EH (cell line): ENCODE measurements at places on chromosomes 7 and 10.

GRCh38 chr10:132521041-132521465, 16.5 kb upstream of the INPP5A start:
- no peak for DNase-seq

- DNase-seq, result peak; percentile 88
Observed at GRCh38 chr10:14601872-14602725, 172.6 kb downstream of the FAM107B start.

- DNase-seq, result no peak
Observed at GRCh38 chr10:96345222-96345621, 13.6 kb downstream of the OPALIN start.

DNA sequence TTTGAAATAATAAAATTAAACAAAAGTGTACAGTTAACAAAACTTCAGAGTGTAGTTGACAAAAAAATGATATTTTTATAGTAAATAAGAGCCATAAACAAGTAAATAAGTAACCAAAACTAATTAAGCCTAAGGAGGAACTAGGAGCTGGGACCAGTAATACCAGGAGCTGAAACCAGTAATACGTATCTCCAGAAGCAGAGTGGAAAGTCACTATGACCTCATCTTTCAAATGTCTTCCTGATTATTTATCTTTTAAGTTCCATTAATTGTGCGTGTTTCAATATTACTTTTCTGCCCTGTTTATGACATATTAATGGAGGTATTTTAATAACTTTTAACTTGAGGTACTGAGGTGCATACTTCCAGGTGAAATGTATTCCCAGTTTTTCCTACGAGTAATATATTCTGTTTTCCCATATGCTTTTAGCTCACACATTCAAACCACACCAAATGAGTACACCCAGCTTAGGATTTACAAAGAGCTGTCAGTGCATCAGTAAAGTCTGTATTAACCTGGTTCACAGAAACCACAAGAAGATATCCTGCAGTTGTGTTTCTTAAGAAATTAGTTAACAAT, 283.7 kb upstream of the HGF start:
- DNase-seq, result no peak

GRCh38 chr7:112025556-112025955, 180.6 kb downstream of the DOCK4 start:
- no peak for DNase-seq

DNA sequence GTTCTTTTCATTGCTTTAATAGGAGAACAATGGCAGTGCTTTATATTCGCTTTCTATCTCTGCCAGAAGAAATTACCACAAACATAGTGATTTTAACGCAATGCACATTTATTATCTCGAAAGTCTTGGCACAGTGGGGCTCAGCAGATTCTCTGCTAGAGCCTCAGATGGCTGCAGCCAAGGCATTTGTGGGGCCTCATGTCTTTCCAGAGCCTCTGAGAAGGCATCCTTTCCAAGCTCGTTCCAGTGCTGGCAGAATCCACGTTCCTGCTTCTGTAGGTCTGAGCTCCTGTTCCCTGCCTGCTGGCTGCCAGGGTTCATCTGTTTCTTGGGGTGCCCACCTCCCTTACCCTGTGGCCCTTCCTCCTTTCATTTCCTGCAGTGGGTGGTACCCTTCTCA, 60.2 kb downstream of the LRRC18 start:
- DNase-seq, result no peak

DNA sequence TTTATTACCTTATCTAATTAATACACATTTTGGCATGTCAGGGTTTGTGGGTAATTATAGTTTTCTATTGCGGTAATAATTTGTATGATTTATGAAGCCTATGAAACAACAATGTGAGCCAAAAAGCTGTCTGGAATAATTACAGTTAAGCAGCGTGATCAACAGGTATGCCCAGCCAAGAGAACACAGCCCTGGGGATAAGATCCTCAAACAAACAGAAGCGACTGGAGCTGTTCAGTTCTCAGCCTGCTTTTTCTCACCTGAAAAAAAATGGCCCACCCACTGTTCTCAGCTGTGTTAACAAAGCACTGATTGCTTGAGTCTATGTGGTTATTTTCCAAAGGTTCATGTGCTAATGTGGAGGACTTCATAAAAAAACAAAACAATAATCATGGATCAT, 855.8 kb downstream of the GATA3 start:
- no peak for DNase-seq

DNA sequence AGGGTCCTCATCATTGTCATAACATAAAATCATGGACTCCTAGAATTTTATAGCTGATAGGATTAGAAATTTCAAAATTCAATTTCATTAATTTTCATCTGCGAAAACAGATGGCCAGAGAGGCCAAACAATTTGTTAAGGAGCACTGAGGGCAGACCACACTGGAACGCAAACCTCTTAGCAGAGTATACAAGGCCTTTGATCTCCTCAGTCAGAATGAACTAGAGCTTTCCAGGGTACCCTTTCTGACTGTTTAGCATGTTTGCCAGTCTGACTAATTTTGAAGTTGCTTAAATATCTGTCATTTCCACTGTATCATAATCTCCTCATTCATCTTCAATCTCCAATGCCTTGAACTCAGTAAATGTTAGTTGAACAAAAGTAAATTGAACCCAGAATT, 41.9 kb upstream of the ATRNL1 start:
- no peak for DNase-seq

DNA sequence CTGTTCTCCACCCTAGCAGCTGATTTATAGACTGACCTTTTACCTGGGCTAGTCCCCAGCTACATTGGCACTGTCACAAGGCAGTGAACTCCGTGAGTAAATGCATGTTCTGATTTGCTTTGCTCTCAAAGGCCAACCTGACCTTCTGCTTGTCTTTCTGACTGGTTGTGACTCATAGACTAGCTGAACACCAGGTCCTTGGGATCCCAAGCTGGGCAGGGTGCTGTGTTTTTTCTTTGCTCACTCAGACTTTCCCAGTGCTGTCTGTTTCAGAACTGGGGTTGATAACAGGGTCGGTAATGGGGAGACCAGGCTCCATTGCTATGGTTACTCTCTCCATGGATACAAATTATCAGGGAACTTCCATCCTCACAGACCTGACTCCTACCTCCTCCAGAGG, 35.0 kb downstream of the EVX1 start:
- DNase-seq, result peak; percentile 15

- DNase-seq, result no peak
Observed at GRCh38 chr10:97451605-97452004, 5.6 kb downstream of the ZDHHC16 start.

DNA sequence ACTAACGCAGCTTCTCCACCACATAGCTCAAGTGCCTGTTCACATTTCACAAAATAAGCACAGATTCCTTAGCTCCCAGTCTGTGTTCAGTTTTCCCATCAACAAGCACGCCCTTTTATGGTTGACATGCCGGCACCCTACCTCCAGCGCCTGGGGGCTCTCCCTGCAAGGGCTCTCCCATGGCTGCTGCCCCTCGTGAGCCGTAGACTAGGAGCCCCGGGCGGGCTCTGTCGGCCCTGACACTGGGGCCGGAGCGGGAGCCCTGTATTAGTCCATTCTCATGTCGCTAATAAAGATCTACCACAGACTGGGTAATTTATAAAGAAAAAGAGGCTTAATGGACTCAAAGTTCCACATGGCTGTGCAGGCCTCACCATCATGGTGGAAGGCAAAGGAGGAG, 34.0 kb upstream of the PRKAR1B start:
- DNase-seq, result no peak

DNA sequence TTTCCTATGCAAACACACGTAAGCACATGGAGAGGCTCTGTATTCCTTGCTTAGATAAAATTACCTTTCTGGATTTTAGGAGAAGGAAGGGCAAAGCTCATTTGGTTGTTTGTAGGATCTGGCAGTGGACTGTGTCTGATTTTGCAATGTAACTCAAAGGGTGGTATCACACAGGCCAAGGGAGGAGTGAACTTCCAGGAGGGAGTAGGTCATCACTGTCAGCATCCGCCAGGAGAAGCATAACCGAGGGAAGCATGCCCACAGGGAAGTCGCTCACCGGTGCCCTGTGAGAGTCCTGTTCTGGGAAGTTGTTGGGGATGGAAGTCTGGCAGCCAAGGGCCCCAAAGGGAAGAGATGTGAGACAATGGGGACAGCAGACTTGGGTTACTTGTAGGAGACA, 74.4 kb downstream of the CFAP58 start:
- no peak for DNase-seq

GRCh38 chr10:125340903-125341302, 180.5 kb upstream of the CTBP2 start:
- peak; percentile 27 for DNase-seq

DNA sequence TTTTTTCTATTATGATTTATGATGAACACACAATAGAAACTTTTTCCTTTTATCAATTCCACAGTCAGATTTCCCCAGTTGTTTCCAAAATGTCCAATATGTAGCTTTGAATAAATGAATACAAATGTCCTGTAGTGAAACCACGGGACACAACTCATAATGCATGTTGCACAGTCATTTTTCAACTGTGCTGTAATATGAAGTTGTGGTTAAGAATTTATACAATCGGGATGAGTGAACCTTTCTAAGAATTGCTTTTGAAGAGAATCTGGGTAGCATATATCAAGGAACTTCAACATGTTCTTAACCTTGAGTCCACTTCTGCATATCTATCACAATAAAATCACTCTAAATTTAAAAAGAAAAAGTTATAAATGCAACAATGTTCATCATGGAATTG, 14.6 kb upstream of the ST7 start:
- no peak for DNase-seq

- DNase-seq, result peak; percentile 5
Observed at GRCh38 chr7:87735360-87735759, 107.2 kb downstream of the RUNDC3B start.

DNA sequence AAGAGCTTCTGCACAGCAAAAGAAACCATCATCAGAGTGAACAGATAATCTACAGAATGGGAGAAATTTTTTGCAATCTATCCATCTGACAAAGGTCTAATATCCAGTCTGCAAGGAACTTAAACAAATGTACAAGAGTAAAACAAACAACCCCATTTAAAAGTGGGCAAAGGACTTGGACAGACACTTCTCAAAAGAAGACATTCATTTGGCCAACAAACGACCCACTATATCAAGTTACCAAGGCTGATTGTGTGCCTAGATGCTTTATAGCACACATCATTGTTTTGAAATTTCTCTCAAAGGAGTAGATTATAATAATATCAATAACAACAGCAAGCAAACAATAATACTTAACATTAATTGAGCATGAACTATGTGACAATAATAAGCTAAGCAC, 117.1 kb downstream of the TFPI2 start:
- DNase-seq, result no peak

DNA sequence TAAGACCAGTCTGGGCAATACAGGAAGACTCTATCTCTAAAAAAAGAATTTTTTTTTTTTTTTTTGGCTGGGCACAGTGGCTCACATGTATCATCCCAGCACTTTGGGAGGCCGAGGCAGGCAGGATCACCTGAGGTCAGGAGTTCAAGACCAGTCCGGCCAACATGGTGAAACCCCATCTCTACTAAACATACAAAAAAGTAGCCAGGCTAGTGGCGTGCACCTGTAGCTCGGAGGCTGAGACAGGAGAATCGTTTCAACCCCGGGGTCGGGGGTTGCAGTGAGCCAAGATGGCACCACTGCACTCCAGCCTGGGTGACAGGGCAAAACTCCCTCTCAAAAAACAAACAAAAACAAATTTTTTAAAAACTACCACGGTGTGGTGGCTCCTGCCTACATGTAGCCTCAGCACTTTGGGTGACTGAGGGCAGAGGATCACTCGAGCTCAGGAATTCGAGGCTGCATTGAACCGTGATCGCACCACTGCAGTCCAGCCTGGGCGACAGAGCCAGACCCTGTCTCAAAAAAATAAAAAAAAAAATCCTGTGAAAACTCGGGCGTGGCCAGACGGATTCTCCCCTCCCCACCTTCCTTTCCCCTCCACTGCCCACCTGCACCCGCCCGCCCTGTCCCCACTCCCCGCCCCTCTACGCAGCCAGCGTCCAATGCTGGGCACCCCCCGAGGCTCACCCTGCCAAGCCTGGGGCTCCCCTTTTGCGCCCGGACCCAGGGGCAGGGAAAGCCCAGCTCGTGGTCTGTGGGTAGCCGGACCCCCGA, 745 bp upstream of the ORAI2 start:
- no peak for DNase-seq

DNA sequence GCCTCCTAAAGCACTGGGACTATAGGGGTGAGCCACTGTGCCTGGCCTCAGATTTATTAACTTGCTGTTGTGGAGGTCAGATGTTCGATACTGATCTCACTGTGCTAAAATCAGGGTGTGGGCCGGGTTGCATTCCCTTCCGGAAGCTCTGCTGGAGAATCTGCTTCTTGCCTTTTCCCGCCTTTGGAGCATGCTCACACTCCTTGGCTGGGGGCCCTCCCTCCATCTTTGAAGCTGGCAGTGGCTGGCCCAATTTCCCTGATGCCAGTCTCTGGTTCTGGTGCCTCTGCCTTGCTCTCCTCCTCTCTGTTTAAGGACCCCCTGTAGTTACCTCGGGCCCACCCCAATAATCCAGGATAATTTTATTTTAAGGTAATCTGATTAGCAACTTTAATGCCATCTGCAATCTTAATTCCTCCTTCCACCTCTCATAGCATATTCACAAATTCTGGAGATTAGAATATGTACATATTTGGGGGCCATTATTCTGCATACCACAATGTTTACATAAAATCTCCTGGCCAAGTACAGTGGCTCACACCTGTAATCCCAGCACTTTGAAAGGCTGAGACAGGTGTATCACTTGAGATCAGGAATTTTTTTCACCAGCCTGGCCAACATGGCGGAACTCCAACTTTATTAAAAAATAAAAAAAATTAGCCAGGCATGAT, 7.9 kb upstream of the PITRM1 start:
- no peak for DNase-seq

- no peak for DNase-seq
Observed at GRCh38 chr7:84092207-84092606, 102.4 kb downstream of the SEMA3A start.

DNA sequence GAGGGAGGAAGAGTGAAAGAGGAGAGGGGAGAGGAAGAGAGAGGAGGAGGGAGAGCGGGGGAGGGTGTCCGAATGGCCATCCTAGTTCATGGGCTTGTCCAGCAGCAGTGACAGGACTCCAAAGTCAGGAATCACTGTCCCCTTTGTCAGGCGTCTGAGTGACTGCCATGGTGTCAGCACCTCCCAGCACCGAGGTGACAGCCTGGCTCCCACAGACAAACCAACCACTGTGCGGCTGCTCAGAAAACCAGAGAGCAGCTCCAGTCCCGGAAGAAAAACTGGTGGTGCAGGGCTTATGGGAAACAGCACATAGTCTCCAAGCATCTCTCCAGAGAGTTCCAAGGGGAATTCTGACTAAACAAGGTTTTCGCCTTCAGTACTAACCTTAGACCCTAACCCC, 18.9 kb upstream of the FGFR2 start:
- no peak for DNase-seq

DNA sequence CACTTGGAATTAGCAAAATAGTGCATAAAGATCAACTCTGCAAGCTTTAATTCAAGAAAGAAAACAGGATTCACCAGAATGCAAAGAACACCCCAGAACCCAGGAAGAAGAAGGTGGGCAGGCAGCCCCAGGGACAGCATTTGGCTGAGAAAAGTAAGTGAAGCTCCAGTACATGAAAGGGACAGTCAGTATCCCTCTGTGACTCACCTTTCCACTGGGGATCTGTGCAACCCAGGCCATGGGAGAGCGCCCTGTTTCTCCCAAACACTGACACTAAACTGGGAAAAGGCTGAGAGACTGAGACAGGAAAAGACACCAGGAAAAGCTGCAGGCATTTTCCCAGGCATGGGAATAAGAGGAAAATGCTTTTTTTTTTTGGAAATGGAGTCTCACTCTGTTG, 28.2 kb downstream of the SNX13 start:
- DNase-seq, result no peak
